ENCODE measurements at places on chromosomes 12 and 14.

DNA sequence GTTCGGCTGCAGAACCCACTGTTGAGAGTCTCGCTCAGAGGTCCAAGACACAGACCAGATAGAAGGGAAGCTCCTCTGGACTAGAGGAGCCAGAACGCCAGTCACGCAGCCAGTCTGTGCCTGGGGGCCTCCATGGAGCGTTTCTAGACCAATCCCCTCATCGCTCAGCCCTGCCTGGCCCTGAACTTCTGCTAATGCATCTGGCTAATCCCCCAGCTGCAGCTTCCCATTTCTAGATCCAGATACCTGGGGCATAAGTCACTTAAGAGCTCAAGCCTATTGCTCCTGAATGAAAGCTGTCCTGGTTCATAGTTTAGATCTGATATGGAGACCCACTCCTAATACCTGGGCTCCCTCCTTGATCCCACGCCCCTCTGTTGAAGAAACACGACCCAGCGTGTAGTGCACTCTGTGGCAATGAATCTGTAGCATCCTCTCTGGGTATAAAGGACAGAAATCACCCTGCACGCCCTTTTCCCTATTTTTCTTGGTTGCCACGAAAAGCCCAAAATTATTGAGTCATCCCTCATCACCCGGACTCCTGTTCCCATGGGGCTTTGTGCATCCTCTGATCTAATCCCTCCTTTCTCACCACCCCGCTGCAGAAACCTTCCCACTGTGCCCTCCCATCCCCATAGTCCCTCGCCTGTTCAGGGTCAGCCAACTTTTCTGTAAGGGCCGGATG is 341.6 kb upstream of the FKBP4 start:
- H3K27ac ChIP-seq, result no peak overlapping the region
- no peaks in the 10 kb centered on the region for H3K36me3 ChIP-seq
- H3K27me3 ChIP-seq, result peaks cover 13% of the 10 kb centered on the region
- H3K4me1 ChIP-seq, result peaks cover 6% of the 10 kb centered on the region

GRCh38 chr14:68789821-68790643 is 2.8 kb downstream of the ZFP36L1 start:
- H3K27me3 ChIP-seq, result no peaks in the 10 kb centered on the region
- peak overlapping the region; percentile 91 for H3K4me3 ChIP-seq
- no peak for DNase-seq
- peaks cover 57% of the 10 kb centered on the region for H3K4me1 ChIP-seq

- peaks cover 33% of the 10 kb centered on the region for H3K4me1 ChIP-seq
- peaks cover 3% of the 10 kb centered on the region for H3K36me3 ChIP-seq
- DNase-seq, result no peak
- H3K27ac ChIP-seq, result no peak overlapping the region
Measured at GRCh38 chr12:132182711-132183365, 38.6 kb downstream of the NOC4L start.

DNA sequence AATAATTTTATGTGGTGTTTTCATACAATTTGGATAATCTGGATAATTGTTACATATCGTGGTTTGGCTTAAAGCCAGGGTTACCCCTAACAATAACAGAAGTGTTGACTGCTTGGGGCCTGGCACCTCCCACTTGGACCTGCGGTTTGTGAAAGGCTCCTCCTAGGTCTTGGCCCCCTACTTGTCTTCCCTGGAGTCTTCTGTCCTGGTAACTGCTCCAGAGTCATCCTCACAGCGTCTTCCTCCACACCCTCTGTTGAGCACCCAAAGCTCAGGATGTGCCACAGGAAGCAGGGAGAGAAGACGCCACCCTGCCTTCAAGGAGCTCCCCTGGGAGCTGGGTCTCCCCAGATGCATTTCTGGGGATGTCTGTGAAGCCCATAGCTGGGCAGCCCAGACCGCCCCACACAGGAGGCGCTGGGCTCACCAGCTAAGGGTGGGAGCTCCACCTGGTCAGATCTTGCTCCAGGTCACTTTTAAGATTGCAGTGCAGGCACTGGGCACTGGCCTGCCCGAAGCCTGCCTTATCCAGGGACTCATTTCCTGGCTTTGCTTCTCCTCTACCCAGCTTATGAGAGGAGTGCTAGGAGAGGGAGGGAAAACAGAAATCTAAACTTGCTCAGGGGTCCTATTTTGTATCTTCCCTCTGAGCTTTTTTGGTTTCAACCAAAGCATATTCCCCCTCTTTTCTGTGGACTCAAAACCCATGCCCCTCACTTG is 98.2 kb downstream of the ZFP36L1 start:
- no peaks in the 10 kb centered on the region for H3K36me3 ChIP-seq
- H3K4me3 ChIP-seq, result no peak overlapping the region
- H3K27ac ChIP-seq, result no peak overlapping the region
- no peaks in the 10 kb centered on the region for H3K27me3 ChIP-seq

DNA sequence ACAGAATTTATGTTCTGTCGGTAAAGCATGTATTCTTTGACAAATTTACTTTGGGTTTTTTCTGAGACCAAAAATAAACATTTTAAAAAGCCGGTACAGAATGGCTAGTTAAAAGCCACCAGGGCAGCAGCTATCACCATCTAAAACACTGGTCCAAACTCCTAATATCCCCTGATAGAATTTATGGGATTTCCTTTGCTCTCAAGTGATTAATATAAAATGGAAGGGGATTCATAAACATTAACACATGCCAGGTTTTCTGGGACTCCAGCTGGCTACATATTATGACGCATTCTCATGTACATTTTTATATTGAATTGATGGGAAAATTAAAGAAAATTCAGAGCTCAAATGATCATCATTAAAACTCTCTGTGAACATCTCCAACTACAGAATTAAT is 640.8 kb downstream of the C12orf50 start:
- H3K4me3 ChIP-seq, result no peak overlapping the region
- H3K36me3 ChIP-seq, result no peaks in the 10 kb centered on the region
- no peak overlapping the region for H3K27ac ChIP-seq
- no peaks in the 10 kb centered on the region for H3K4me1 ChIP-seq
- no peaks in the 10 kb centered on the region for H3K27me3 ChIP-seq
- DNase-seq, result no peak

GRCh38 chr12:116731801-116732200 is 6.1 kb downstream of the SPRING1 start:
- DNase-seq, result no peak
- H3K27me3 ChIP-seq, result no peaks in the 10 kb centered on the region
- H3K36me3 ChIP-seq, result peaks cover 16% of the 10 kb centered on the region
- no peak overlapping the region for H3K27ac ChIP-seq

DNA sequence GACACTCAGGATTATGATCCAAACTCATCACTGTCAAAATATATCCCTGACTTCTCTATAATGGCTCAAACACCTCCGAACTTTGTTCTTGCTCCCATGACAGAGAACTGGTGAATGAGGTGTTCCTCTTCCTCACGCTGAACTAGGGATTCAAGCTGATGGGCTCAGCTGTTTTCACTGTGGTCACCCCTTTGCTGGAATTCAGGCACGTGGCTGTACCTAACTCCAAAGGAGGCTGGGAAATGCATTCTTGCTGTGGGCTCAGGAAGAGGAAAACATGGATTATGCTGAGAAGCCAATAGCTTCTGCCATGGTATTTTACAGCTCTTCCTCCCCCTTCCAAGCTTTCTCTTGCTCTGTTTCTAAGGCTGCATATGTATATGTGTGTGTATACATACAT is 43.9 kb downstream of the STXBP6 start:
- no peaks in the 10 kb centered on the region for H3K4me1 ChIP-seq
- no peaks in the 10 kb centered on the region for H3K36me3 ChIP-seq
- no peaks in the 10 kb centered on the region for H3K27me3 ChIP-seq

DNA sequence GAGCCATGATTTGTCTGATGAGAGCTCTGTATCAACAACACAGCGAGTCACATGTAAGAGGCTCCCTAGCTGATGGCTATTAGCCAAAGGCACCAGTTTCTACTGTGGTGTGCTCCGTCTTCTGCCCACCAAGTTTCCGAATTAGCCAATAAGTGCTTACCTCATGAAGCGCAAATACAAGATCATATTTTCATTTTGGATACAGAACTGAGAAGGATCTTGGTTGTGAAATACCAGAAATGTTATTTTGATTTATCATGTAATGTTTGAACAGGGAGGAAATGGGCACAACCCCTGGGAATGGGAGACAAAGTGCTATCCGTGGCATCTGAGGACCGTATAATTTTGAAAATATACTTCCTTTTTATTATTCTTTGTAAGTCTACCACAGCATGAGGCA is 234.3 kb downstream of the DACT1 start:
- no peaks in the 10 kb centered on the region for H3K36me3 ChIP-seq
- H3K27me3 ChIP-seq, result no peaks in the 10 kb centered on the region
- no peak for DNase-seq
- H3K27ac ChIP-seq, result no peak overlapping the region

- peaks cover 34% of the 10 kb centered on the region for H3K4me1 ChIP-seq
- H3K27me3 ChIP-seq, result peaks cover 28% of the 10 kb centered on the region
- DNase-seq, result no peak
- peak overlapping the region; percentile 88 for H3K4me3 ChIP-seq
- H3K27ac ChIP-seq, result peak overlapping the region; percentile 89
- peaks cover 23% of the 10 kb centered on the region for H3K36me3 ChIP-seq
Measured at GRCh38 chr12:48197549-48197970, 5.5 kb downstream of the OR10AD1 start.

GRCh38 chr14:99727096-99727870 is 43.2 kb downstream of the CYP46A1 start:
- no peak overlapping the region for H3K4me3 ChIP-seq
- H3K27me3 ChIP-seq, result peaks cover 15% of the 10 kb centered on the region
- no peaks in the 10 kb centered on the region for H3K4me1 ChIP-seq
- DNase-seq, result no peak
- H3K36me3 ChIP-seq, result no peaks in the 10 kb centered on the region

DNA sequence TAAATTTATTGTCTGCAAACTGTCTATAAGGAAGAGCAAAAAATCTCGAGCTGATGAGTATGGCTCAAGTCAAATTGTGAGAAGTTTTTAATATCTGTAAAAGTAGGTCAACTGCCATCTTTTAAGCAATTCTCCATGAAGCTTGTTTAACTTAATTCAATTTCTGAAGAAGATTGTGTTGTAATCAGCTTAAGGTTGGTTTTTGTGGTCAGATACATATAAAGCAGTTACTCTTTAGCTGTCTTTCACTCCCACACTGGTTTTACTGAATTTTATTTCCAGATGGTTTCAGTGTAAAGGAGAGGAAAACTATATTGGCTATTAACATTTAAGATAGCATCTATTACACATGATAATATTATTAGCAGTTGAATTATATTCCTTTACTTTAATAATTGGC is 1165.1 kb downstream of the SLC16A7 start:
- no peaks in the 10 kb centered on the region for H3K27me3 ChIP-seq
- no peaks in the 10 kb centered on the region for H3K4me1 ChIP-seq
- no peak for DNase-seq
- no peaks in the 10 kb centered on the region for H3K36me3 ChIP-seq
- H3K4me3 ChIP-seq, result no peak overlapping the region

DNA sequence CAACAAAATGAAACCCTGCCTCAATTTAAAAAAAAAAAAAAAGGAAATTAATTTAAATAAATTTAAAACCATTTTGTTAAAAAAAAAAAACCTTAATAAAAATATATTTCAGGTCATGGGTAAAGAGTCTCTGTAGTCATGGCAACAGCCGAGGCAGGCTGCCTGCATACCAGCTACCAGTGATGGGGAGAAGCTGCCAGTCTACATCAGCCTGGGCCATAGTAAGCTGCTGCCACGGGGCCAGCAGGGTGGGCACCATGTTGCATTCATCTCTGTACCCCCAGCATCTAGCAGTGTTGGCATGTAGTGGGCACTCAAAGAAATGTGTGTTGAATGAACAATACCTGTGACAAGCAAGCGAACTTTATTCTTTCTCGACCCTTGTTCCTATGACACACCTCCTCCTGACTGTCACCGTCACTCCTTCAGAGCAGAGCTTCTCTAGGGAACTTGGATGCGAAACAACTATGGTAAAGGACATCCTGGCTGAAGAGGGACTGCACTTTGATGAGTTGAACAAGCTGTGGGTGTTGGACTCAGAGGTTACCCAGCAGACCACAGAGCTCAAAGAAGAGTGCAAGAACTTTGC is 7.3 kb upstream of the AP4S1 start:
- H3K27ac ChIP-seq, result no peak overlapping the region
- peaks cover 12% of the 10 kb centered on the region for H3K4me1 ChIP-seq
- H3K27me3 ChIP-seq, result no peaks in the 10 kb centered on the region
- H3K4me3 ChIP-seq, result no peak overlapping the region
- DNase-seq, result no peak

DNA sequence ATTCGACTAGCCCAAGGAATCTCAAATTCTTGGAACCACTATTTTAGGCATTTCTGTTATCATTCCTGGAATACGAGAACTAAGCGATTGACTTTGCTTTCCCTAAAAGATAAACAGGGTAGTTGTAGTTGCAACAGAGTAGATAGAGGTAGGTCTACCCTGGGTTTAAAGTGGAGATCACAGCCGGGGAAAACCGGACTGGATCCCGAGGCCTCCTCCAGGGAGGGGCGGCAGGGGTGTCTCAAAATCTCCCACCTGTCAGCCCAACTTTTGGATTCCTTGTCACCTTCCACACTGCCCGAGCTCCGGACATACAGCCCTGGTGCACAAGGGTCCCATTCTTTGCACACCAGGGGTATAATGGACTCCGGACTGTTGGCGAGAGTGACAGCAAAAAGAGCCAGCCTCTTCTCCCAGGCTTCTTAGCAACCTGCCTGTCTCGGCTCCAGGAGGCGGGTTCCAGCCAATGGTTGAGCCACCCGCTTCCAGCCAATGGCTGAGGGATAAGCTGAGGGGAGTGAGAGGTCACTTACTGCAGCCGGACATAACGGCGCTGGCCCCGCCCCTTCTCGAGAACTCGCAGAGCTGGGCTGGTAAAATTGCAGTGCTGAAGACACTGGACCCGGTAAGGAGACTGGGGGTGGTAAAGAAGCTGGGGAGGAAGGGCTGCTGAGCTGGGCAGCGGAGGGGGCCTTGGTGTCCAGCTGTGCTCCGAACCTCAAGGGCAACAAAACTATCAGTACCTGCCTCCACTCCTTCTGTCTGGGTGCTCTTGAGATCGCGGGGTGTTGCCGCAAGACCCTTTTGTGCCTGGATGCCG is at the start of gene SUOX:
Gene SUOX, plus strand, starts transcription at position 562 of the 820 bp plus-strand sequence. CDS start 4,946 bp downstream, outside the sequence.
- peak within 1 kb of the TSS; percentile 87 for H3K4me3 ChIP-seq
- peak within 1 kb of the TSS; percentile 57 for H3K27ac ChIP-seq
- peaks cover 26% of the 10 kb centered on the region for H3K36me3 ChIP-seq
- peaks cover 32% of the 10 kb centered on the region for H3K4me1 ChIP-seq
- H3K27me3 ChIP-seq, result no peaks in the 10 kb centered on the region
- DNase-seq, result peak; percentile 80

DNA sequence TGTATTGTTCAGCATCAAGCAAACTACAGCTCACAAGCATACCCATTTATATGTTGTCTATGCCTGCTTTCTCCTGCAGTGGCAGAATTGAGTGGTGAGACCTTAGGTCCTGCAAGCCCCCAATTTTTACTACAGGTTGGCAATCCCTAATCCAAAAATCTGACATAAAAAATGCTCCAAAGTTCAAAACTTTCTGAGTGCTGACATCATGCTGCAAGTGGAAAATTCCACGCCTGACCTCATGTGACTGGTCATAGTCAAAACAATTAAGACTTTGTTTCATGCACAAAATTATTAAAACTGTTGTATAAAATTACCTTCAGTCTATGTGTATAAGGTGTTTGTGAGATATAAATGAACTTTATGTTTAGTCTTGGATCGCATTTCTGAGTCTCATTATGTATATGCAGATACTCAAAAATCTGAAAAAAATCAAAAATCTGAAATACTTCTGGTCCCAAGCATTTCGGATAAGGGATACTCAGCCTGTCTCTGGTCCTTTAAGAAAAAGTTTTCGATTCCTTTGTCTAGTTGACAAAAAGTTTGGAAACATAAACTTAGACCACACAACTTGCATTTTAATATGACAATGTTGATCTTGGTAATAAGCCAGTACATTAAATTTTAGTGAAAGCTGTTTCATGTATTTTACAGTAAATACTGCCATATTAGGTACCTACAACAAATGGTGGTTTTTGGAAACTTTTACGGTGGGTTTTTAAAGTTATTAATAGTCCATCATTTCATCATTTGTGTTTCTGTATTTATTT is 81.5 kb downstream of the AEBP2 start:
- no peak for DNase-seq
- no peak overlapping the region for H3K4me3 ChIP-seq
- peaks cover 1% of the 10 kb centered on the region for H3K4me1 ChIP-seq
- no peak overlapping the region for H3K27ac ChIP-seq
- H3K27me3 ChIP-seq, result no peaks in the 10 kb centered on the region
- H3K36me3 ChIP-seq, result peaks cover 12% of the 10 kb centered on the region
